ENCODE measurements at places on chromosomes 5 and 9.
A peak's percentile ranks its signal among the peaks of the same experiment; 100 is the strongest.

DNA sequence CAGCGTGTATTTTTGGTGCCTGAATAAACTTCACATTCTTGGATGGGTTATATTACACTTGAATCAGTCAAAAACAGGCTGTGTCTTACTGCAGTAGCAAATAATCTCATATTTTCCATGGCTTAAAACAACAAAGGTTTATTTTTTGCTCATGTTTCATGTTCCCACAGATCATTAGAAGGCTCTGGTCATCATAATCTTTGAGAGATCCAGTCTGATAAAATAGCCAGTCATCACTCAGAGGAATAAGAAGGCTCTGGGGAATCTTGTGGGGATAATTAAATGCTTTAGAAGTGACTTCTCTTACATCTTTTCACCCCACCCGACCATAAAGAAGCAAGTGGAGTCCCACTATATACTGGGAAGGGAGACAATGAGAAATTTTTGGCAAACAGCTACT lies 417.7 kb downstream of the PSAT1 start:
- no peak for DNase-seq

DNA sequence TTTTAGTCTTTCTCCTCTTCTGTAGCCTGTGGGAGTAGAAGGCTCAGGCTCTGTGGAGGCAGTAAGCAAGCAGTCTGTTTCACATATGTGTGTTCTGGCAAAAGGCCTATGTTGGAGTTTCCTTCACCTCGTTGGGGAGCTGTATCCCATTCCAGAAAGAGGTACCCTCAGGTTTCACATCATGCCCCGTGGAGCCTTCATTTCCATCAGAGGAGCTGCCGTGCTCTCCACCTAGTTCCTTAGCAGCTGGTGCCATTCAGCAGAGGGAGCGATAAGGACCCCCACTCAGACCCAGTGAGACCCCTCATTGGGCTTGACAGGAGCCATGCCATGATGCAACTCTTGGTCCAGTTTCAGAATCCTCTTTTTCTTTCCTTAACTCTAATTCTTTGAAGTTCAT lies 50.6 kb upstream of the ANGPTL2 start:
- no peak for DNase-seq

- DNase-seq = no peak
Measured at GRCh38 chr5:6734243-6734700, 21.0 kb downstream of the TENT4A start.

DNA sequence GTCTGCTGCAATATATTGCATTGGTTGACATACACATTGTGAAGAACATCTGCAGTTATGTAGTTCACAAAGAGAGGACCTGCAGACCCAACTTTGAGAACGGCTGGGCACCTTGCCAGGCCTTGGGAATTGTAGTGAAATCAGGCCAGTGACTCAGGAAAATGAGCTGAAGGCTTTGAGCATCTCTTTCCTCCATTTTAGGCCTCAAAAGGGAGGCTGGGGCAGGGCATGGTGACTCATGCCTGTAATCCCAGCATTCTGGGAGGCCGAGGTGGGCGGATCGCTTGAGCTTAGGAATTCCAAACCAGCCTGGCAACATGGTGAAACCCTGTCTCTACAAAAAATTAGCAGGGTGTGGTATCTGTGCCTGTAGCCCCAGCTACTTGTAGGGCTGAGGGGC lies 1.4 kb upstream of the IPPK start:
- no peak for DNase-seq

- no peak for DNase-seq
Measured at GRCh38 chr9:126698756-126699155, 85.0 kb downstream of the LMX1B start.

DNA sequence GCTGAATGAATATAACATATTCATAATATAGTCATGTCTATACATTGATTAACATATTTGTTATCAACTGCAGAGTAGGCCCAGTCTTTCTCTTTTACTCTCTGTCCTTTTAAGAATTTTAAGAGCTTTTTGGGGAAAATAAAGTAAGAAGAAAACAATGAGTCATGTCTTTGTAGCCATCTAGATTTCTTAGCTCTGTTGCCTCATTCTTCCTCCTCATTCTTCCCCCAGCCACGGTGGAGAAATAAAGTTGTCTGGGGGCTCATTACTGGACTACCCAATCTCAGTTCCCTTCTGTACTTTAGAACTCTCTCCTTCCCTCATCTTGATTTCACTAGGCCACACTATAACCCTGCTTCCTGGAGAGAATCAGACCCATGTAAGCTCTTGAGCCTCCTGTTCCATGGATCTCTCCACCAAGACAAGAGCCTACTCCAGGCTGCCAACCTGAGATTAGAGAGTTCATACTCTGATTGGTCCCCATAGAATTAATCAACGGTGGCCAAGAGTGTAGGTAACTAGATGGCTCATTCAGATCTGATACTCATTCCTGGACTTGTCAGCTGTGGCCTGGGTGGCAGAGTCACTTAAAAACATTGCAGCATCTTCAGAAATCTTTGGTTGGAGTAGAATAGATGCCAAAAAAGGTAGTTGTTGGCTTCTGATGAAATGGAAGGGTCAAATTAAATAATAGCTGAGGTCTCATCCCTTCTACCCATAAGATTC lies 44.2 kb downstream of the ITGA1 start:
- DNase-seq = no peak

- no peak for DNase-seq
Measured at GRCh38 chr5:57207007-57207653, 33.3 kb downstream of the GPBP1 start.

- DNase-seq = no peak
Measured at GRCh38 chr9:26163931-26164330, 485.7 kb upstream of the TUSC1 start.

DNA sequence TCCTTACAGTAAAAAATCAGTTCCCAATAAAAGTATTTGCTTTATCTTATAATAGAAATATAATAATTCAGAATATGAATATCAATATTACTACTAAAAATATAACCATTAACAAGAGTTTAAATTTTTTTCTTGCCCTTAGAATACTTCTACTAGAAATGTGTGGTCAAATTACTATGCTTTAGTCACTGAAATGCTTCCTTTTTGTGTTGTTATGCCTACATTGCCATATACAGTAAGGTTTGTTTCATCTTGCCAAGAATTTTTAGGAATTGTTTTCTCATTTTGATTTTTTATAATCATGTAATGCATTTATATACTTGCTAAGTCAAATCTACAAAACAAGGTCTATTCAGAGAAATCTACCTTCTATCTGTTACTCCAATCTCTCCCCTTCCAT lies 181.7 kb downstream of the CDK5RAP2 start:
- no peak for DNase-seq

- DNase-seq = no peak
Measured at GRCh38 chr5:15558681-15559080, 58.7 kb downstream of the FBXL7 start.

DNA sequence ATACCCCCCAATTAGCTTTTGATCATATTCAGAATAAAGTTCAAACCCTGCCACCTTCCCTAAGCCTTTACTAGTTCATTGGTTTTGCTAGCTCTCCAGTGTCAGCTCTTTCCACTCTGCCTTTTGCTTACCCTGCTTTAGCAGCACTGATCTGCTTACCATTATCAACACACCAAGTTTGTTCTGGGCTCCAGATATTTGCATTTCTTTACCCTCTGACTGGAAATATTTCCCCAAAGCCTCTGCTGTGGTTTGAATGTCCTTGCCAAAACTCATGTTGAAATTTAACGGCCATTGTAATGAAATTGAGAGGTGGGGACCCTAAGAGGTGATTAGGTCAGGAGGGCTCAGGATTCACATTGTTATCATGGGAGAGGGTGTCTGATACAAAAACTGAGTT lies 99.5 kb downstream of the GCNT1 start:
- DNase-seq = no peak

GRCh38 chr5:137730336-137730735 lies 5.6 kb downstream of the KLHL3 start:
- DNase-seq = no peak

DNA sequence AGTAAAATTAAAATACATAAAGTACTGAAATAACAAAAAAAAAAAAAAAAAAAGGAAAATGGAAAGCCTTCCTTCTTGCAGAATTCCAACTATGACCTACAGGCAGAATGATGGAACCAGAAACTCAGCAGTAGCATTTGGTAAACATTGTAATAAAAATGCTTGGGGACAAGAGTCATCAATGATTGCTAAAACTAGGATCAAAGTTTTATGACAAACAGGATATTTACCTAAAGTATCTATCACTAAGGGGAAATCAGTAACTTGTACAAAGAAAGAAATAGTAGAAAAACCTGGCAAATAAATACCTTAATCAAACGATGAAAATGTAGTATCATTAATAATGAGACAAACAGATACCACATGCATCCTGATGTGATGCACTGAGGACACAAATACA lies 17.5 kb downstream of the ERMP1 start:
- no peak for DNase-seq

- peak; percentile 77 for DNase-seq
Measured at GRCh38 chr9:36470643-36471290, 70.7 kb upstream of the RNF38 start.

GRCh38 chr9:106019702-106020101 lies 325.4 kb downstream of the TMEM38B start:
- no peak for DNase-seq

- peak; percentile 82 for DNase-seq
Measured at GRCh38 chr9:112809351-112809848, 58.8 kb downstream of the SNX30 start.

- no peak for DNase-seq
Measured at GRCh38 chr9:20226345-20226744, 396.0 kb downstream of the MLLT3 start.

DNA sequence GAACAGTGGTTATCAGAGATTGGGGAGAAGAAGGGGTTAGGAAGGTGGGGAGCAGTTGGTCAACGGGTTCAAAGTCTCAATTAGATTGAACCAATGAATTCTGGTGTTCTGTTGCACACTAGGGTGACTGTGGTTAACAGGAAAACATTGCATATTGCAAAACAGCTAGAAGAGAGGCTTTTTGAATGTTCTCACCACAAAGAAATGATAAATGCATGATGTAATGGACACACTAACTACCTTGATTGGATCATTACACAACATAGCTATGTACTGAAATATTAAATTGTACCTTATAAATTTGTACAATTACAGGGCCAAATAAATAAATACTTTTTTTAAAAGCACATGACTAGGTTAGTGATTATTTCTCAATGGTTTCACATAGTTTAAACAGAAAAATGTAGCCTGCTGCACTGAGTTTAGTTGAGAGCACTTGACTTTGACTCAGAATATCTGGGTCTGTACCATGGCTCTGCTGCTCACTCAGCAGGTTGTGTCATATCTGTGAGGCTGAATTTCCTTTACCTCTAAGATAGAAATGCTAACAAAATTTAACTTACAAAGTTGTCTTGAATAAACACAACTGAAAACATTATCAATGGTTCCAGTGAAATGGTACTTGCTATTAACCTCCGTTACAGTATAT lies 30.4 kb downstream of the NUDT12 start:
- DNase-seq = no peak

GRCh38 chr5:72179028-72179815 lies 71.9 kb downstream of the MAP1B start:
- no peak for DNase-seq

- no peak for DNase-seq
Measured at GRCh38 chr5:175623088-175623487, 34.8 kb upstream of the HRH2 start.

- peak; percentile 35 for DNase-seq
Measured at GRCh38 chr5:112329419-112330090, 89.5 kb downstream of the EPB41L4A start.

- no peak for DNase-seq
Measured at GRCh38 chr5:33166522-33166921, 274.2 kb upstream of the TARS1 start.

DNA sequence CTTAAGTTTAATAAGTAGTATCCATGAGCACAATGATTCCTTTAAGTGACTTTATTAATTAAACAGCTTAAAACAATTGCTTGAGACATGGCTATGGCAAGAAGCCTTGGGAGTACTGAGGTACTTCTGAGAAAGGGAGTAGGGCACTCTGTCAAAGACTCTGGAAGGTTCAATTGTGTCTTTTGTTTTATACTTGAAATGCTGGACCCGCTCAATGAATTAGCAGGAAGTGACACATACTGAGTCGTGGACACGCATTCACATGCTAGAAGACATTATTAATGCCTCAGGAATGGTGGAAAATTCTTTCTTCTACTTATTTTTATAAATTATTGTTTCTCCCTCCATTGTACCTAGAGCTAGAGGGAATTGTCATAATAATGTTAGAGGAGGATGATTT lies 347.3 kb upstream of the ZNF608 start:
- no peak for DNase-seq

DNA sequence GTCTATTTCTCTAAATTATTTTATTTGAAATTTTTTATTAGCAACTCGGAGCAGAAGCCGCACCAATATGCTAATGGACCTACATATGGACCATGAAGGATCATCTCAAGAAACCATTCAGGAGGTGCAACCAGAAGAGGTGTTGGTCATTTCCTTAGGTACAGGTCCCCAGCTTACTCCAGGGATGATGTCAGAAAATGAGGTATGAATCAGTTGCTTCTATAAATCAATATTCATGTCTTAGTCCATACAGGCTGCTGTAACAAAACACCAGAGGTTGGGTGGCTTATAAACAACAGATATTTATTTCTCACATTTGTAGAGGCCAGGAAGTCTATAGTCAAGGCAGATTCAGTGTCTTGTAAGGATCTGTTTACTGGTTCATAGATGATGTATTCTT lies 50.8 kb downstream of the GAPVD1 start:
- no peak for DNase-seq

DNA sequence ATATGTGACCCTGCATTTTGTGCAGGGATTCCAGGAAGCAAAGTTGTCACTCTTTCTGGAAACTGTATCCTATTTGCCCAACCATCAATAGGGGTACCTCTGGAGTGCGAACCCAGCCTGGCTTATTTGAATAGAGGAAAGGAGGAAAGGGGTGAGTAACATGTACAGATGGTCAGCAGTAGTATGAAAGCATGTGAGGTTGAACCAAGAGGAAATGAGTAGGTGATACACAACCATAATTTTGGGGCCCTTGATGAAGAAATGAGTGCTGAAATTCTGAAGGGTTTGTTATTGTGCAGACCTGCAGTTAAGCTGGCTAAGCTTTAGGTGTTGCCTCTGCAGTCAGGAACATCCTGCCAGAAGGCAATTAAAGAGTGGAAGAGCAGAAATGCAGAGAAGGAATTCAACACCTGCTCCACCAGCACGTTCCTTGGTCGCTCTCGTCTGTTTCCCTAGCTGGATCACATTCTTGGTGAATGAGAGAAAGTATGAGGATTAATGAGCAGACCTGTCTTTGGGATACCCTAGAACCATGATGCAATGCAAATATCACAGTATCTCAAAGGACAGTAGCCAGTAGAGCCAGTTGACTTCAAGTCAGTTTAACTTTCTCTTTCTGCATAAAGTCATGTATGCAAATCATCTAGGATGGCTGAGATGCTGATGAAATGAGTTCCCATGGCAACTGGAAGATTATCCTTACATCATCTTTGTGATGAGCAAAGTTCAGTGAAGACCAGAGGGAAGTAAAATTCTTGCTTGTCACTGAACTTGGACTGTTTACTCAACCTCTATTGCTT lies 13.2 kb upstream of the IL12B start:
- no peak for DNase-seq

DNA sequence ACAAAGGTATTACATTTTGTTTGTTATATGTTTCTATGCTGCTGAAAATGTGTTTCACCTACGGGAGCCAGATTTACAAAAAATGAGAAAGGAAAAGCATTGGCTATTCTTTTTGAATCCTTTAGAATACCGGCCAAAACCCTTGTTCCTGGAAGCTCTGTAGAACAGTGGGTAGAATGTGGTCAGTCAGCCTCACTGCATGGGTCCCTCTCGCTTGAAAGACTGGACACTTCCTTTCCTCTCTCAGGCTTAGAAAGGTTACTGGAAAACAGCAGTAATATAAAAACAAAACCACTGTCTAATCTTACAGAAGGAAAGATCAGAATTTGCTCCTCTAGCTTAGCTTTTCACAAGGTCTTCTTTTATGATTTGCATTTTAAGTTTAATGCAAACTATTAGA lies 45.1 kb downstream of the OSTF1 start:
- no peak for DNase-seq

Data from GM20000 (cell line).